ENCODE measurements at places on chromosomes 6 and 20. TPM values are rescaled to one million over a fixed set of nuclear protein-coding genes. Genes with fewer than 3 reads are reported as not detected.

GRCh38 chr6:118565311-118565960 is 17.3 kb downstream of the PLN start:
- DNase-seq = peak; percentile 15

DNA sequence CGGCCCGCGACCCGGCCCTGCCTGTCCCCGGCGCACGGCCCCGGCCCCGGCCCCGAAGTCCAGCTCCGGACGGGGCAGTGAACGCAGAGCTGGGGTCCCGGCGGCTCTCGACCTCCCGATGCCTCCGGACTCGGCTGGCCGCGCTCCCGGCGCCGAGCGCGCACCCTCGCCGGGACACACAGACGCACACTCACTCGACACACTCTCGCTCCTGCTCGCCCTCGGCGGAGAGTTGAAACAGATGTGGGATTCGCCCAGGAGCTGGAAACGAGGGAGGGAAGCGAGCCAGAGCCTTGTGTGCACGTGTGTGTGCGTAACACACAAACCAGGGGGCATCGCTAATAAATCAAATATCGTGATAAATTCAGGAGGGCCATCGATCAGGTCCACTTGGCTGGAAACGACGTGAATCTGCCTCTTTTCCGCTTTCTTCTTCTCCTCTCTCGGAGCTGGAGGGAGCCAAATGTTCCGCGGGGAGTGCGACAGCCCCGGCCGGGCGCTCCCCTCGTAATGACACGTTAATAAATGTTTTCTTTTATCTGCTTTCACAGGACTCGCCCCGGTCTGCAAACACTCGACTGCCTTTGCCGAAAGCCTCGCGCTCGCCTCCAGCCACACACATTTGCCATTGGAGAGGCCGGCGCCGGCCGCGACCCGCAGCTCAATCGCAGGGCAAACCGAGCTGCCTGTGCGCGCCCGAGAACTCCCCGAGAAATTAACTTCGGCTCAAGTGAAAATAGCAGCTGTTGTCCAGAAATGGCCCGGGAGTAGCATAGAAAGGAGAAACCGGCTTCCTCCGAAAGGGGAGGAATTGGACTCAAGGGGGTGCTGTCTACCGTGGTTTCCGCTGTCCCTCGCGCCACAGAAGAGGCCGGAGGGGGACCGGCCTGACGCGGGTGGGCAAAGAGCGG is 828 bp upstream of the SULF2 start:
- peak; percentile 91 for DNase-seq

- DNase-seq = no peak
Observed at GRCh38 chr6:21870076-21870730, 276.7 kb downstream of the SOX4 start.

- no peak for DNase-seq
Observed at GRCh38 chr20:33602826-33603590, 59.1 kb upstream of the C20orf144 start.

- no peak for DNase-seq
Observed at GRCh38 chr6:43683708-43684455, 3.7 kb downstream of the MRPS18A start.

DNA sequence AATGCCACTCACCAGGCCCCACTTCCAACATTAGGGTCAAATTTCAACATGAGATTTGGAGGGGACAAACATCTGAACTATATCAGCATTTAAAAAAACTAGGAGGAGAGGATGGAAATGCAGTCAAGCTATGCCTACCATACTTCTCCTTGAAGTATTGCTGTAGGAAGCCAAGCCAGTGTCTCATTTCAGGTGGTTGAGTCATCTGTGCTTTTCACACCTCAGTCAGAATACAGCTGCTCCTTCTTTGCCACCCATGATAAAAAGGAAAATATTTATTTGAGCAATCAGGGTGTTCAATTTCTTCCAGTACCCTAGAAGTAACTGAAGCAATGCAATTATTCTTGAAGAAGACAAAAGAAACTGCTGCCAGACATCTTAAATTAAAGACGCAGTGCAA is 47.0 kb upstream of the EEF1E1 start:
- DNase-seq = no peak

GRCh38 chr6:63441266-63441956 is 121.6 kb upstream of the LGSN start:
- DNase-seq = no peak

Gene C6orf163
- polyA plus RNA-seq = 0.75 TPM
